ENCODE measurements at places on chromosomes 5 and 9. TPM values are rescaled to one million over a fixed set of nuclear protein-coding genes. Genes with fewer than 3 reads are reported as not detected.

PPP2CA gene
- total RNA-seq, result 86.2 TPM

DNA sequence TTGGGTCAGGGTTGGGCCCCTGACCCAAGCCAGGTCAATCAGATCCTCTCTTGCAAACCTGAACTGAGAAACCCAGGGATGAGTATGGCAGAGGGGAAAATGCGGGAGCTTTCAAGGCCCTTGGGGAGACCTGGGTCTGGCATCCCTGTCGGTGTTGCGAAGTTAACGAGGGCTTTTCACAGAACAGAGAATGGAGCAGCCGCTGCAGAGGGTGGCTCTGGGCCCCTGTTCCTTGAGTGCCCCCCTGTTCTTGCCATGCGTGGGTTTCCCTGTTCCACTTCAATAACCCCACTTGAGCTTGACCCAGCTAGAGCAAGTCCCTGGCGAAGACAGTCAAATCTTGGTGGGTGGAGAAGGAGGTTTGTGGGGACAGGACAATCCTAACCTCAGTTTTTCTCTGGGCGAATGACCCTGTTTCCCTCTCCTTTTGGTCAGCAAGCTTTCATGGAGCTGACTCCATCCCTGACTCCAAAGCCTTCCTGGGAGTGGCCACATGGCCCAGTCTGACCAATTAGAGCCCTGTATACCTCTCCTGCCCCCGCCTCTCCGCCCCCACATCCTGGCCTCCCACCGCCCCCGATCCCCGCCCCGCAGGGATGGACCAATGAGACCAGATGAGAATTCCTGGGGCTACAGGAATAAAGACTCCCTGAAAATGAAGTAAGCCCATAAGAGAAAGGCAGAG is 2.9 kb upstream of the VDAC1 start:
- no peak overlapping the region for H3K27ac ChIP-seq
- no peak for DNase-seq
- H3K4me1 ChIP-seq, result peaks cover 14% of the 10 kb centered on the region
- H3K4me3 ChIP-seq, result no peak overlapping the region
- H3K36me3 ChIP-seq, result no peaks in the 10 kb centered on the region

GABRA6 gene
- total RNA-seq, result not detected

DNA sequence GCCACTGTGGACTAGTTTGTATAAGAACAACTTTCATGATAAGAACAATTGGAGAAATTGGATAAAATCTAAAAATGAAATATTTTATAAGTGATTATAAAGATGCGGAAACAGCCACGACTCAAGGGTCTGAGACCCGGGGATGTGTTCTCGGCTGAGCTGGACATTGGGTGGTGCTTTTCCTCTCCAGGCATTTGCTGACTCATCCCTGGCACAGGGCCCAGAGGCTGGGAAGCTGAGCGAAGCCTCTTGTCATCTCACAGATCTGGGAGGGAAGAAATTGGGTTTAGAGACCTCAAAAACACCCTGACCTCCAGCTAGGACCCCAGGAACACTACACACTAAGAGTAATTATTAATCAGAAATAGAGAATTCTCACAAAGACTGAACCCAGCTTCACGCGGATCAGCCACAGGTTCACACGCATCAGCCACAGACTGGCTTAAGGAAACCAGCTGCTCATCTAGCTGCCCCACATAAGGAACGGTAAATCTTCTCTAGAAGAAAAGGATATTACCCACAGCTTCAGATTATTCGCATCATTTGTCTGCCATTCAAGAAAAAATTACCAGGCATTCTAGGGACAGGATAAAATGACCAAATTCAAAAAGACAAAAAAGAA is 2.8 kb upstream of the OR2V1 start:
- no peak for DNase-seq
- no peaks in the 10 kb centered on the region for H3K36me3 ChIP-seq
- peaks cover 19% of the 10 kb centered on the region for H3K27me3 ChIP-seq
- H3K27ac ChIP-seq, result no peak overlapping the region

DNA sequence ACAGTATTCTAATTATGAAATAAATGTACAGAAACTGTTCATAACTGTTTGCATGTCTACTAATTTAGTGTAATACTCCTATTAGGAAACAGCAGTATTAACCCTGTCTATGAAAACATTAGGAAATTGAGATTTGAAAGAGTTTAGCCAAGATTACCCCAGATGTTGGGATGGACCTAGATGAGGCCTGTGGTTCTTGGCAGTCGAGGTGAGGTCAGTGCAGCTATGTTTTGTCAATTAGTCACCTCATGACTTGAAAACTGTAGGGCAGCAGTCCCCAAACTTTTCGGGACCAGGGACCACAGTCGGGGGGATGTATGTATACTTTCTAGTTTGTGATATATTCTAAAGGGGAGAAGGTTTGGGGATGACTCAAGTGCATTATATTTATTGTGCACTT is 4.7 kb downstream of the LNPEP start:
- H3K4me3 ChIP-seq, result no peak overlapping the region
- peaks cover 45% of the 10 kb centered on the region for H3K4me1 ChIP-seq
- no peak for DNase-seq
- H3K27ac ChIP-seq, result no peak overlapping the region

FGF1 gene
- total RNA-seq, result not detected

FOXI1 gene
- total RNA-seq, result not detected

GRCh38 chr5:37664551-37664950 is 175.3 kb downstream of the GDNF start:
- no peaks in the 10 kb centered on the region for H3K4me1 ChIP-seq
- no peaks in the 10 kb centered on the region for H3K27me3 ChIP-seq
- H3K4me3 ChIP-seq, result no peak overlapping the region
- no peaks in the 10 kb centered on the region for H3K36me3 ChIP-seq
- no peak for DNase-seq

GRCh38 chr5:68928617-68929302 is 165.1 kb upstream of the SLC30A5 start:
- H3K36me3 ChIP-seq, result no peaks in the 10 kb centered on the region
- no peak overlapping the region for H3K4me3 ChIP-seq
- no peak overlapping the region for H3K27ac ChIP-seq
- DNase-seq, result no peak
- no peaks in the 10 kb centered on the region for H3K4me1 ChIP-seq
- H3K27me3 ChIP-seq, result no peaks in the 10 kb centered on the region

DNA sequence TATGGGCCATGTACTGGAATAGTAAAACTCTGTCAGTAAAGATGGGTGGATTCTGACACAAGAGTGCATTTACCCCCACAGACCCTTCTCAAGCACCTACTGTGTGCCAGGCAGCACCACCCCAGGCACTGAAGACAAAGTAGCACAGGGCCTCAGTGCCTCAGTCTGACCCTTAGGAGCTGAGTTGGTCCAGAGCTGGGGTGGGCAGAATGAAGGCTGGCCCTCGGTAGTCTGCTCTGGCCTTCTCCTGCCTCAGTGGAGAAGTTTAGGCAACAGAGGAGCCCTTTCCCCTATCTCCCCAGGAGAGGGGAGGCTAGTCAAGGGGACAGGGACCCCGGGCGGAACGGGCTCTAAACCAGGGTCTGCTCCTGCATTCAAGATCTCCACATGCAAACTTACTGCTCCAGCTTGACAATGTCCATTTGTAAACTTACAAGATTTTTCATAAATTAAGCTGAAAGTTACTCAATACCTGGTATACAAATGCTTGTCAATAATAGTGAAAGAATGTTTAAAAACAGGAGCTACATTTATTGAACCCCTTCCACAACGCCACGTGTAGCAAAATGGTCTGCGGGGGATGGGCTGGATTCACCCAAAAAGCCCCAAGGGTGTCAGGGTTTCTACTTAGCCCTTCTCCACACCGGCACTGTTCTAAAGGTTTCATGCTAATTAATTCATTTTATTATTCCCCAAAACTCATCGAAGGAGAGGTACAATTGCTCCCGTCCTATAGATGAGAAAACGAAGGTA is 1.5 kb downstream of the VDAC1 start:
- H3K27me3 ChIP-seq, result no peaks in the 10 kb centered on the region

DNA sequence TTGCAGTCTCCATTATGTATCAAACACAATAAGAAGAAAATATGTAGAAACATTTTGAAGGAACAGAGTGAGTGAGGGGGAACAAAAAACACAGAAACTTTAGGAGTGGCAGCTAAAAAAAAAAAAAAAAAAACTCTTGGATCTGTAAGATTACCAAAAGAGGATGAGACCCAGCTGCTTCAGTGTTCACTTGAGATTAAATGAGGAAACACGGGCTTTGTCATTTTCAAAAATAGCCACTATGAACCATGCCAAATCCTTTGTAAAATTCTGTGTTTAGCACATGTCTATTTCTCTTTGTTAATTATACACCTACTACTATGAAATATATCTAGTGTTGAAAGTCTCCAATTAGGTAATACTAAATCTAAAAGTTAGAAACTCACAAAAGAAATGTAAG is 485.9 kb downstream of the EFNA5 start:
- no peaks in the 10 kb centered on the region for H3K4me1 ChIP-seq
- DNase-seq, result no peak
- H3K36me3 ChIP-seq, result no peaks in the 10 kb centered on the region
- H3K27me3 ChIP-seq, result no peaks in the 10 kb centered on the region
- no peak overlapping the region for H3K4me3 ChIP-seq
- no peak overlapping the region for H3K27ac ChIP-seq

- H3K27me3 ChIP-seq, result peaks cover 16% of the 10 kb centered on the region
- peak overlapping the region; percentile 56 for H3K4me3 ChIP-seq
- no peak overlapping the region for H3K27ac ChIP-seq
- peaks cover 7% of the 10 kb centered on the region for H3K4me1 ChIP-seq
- DNase-seq, result peak; percentile 41
- no peaks in the 10 kb centered on the region for H3K36me3 ChIP-seq
Measured at GRCh38 chr9:706606-707459, 134.7 kb upstream of the DMRT1 start.

DNA sequence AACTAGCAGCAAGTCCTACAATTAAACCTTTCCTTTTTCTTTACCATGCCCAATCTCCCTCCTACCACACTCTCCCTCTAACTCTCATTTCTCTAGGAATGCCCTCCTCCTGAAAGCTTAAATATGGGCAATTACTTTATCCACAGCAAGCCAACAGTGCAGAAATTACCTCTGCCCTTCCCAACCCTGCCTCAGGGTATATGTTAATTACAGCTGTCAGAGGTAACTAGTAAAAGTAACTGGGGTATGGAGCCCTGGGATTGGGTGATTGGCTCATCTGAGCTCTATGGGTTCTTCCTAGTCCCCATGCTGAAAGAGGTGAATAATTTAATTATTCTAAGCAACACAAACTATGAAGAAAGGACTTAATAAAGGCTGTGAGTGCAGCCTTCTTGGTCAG is 478.9 kb upstream of the NMUR2 start:
- no peaks in the 10 kb centered on the region for H3K27me3 ChIP-seq
- no peak for DNase-seq
- H3K4me3 ChIP-seq, result no peak overlapping the region
- H3K27ac ChIP-seq, result no peak overlapping the region

MCTP1 gene
- total RNA-seq, result 2.5 TPM

FOXD4 gene
- total RNA-seq, result 0.89 TPM
